Activated CD4-positive, alpha-beta T cell treated with anti-CD3 and anti-CD28 coated beads for 4 hours (primary cell): ENCODE measurements at places on chromosomes 3 and 15.
A peak's percentile ranks its signal among the peaks of the same experiment; 100 is the strongest.

DNA sequence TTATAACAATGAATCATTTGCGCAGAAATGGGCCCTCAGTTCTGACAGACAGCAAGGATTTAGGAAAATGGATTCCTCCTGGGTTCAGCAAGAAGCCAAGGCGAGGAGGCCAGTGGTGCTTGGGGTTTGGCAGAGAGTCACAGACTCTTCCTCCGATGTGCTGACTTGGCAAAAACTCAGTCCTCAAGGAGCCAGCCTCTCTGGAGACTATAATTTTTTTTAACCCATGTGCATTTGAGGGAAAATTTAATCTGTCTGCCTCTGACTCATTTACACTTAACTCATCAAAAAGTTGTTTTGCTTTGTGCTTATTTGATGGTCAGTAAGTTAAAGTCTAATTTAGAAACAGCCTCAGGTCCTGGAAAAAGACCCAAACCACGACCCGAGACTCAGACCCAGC lies 34.2 kb upstream of the SLC24A5 start:
- DNase-seq: no peak

DNA sequence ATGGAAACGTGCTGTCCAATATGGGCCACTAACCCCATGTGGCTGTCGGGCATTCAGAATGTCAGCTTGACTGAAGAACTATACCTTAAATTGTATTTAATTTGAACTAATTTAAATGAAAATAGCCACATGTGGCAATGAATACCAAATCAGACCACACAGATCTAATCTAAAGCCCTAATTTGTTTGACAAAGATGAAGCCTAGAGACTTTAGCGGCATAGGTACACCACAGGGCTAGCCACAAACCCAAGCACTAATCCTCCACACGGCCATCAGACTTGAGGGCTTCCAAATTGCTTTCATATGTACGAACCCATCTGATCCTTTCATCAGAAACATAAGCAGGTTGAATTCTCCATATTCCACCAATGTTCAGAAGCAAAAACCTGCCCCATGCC lies 81.4 kb downstream of the SHQ1 start:
- DNase-seq: no peak

- no peak for DNase-seq
These were observed 60.2 kb downstream of the PLXNA1 start for GRCh38 chr3:127043041-127043641.

DNA sequence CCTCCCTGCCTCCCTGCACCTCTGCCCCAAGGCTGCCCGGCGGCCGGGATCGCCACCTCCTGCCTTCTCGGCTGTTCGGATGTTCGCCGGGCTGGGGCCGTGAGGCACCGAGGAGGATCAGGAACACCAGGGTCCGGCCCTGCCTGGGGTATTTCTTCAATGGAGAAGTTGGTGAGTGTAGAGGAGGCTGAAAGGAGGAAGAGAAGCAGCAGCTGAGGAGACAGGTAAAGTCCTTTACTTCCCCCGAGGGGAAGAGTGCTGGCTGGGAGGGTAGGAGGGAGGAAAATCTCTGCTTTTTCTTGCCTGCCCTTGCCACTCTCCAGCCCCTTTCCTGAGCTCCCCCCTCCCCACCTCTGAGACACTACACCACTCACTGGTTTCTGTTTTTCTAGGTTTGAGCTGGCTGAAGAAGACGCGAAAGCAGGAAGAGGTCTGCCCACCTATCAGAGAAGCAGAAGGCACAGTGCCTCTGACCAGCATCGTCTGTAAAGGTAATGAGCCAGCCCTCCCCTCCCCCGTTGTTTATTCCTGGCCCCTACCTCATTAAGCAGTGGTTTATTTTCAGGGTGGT lies 519 bp downstream of the ASB7 start:
- peak; percentile 23 for DNase-seq

GRCh38 chr15:73965758-73966113 lies 26.4 kb downstream of the STOML1 start:
- no peak for DNase-seq

DNA sequence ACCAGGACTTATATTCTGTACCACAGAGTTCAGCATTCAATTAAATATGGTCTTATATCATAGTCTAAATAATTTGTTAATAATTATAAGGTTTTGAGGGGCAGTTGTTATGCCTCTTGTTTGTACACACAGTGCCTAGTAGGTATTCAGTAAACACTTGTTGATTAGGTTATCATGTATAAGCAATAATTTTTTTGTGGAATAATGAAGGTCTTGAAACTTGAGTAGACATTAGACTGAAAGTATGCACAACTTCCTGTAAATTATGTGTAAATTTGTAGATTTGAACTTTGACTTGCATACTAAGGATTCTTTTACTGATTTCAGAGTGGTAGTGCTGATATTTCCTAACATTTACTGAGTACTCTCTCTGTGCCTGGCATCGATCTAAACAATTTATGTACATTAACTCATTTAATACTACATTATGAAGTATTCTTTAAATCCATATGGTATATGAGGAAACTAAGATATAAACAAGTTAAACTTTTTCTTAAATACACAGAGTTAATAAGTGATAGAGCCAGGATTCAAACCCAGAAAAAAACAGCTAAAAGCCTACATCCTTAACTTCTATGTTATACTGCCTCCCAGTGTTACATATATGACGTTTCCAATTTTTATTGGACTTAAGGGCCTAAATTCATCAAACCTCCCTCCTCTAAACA lies 65.1 kb downstream of the GLCE start:
- no peak for DNase-seq

- DNase-seq: no peak
These were observed 29.4 kb downstream of the TP53BP1 start for GRCh38 chr15:43463507-43463906.

DNA sequence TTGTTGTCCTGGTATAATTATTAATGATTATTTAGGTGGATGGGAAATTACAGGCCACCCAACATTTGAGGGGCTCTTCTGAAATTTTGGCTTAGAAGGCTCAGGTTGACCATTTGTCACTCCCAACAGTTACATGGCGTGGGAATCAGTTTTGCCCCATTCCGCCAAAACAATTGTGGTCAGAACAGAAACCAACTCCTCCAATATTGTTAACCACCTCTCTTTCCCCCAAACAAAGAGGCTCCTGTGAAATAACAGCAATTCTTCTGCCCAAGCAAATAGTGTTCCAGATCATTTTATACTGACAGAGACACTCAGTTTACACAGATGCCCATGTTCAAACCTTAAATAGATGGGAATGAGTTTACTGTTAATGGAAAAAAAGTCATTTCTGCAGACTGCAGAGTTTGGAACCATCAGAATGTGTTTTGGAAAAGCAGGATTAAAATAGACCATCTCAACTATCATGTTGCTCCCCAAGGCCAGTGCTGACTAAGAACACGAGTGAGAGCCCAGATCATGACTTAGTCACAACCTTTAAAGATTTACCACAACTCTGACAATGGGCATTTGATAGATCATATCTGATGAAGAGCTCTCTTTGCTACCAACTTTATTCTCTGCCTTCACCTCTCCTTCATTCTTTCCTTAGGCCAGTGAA lies 102.1 kb downstream of the DUT start:
- DNase-seq: no peak

- no peak for DNase-seq
These were observed 31.6 kb downstream of the EIF4E3 start for GRCh38 chr3:71693641-71694040.

DNA sequence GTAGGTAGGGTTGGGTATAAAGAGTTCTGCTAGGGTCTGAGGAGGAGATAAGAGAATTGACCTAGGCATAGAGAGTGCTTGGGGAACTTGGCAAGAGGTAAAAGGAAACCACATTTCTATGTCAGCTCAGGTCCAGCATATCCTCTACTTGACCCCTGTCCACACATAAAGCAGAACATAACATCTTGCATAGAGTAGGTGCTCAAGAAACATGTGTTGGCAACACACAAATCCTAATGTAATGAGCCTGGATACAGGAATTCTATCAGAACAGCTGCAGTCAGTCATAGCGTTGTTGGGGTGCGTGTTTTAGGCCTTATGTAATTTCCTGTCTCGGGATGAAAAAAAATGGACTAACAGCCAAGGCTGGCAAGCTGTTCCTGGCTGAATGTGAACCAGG lies 35.0 kb upstream of the PLCL2 start:
- no peak for DNase-seq

GRCh38 chr3:12922306-12922705 lies 80.9 kb upstream of the RPL32 start:
- no peak for DNase-seq

GRCh38 chr15:84570164-84570735 lies 30.6 kb upstream of the ZSCAN2 start:
- peak; percentile 41 for DNase-seq

- DNase-seq: no peak
These were observed 97.2 kb downstream of the LRTM1 start for GRCh38 chr3:54830658-54831057.

- DNase-seq: no peak
These were observed 342.9 kb downstream of the CNTN3 start for GRCh38 chr3:74271541-74271940.

DNA sequence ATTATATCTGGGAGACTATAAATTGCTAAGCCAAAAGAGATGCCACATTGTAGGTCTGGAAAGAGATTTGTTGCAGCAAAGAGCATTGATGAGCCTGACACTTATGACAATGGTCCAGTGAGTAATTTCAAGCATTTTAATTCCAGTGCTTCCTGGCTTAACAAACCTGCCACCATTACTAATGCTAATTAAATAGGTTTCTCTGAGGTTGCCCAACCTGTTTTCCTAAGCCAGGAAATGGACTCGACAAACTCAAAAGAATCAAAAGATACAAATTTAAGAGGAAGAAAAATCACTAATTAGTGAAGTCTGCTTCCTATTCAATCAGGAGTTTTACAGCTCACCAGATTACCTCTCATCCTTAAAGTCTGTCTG lies 36.7 kb upstream of the CTDSPL start:
- DNase-seq: no peak

GRCh38 chr3:154971341-154971740 lies 108.8 kb upstream of the MME start:
- DNase-seq: no peak

- DNase-seq: no peak
These were observed 224.3 kb downstream of the EDEM1 start for GRCh38 chr3:5411786-5412185.

DNA sequence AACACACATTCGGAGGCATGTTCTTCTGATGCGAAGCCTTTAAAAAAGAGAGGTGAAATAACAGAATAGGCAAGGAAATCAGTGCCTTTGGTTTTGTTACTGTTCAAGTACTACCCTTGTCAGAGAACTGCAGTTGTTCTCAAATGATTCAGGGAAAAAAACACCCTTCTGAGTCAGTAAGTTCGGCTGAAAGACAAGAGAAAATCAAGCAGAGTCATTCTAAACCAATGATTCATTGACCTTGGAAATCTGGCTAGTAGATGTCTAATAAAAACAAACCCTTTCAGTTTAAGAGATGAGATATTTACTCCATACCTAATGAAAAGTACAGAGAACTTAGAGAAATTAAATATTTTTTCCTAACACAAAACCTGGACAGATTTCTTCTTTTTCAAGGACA lies 72.7 kb upstream of the ABI3BP start:
- no peak for DNase-seq

- no peak for DNase-seq
These were observed 7.1 kb downstream of the GPD1L start for GRCh38 chr3:32113566-32113965.

DNA sequence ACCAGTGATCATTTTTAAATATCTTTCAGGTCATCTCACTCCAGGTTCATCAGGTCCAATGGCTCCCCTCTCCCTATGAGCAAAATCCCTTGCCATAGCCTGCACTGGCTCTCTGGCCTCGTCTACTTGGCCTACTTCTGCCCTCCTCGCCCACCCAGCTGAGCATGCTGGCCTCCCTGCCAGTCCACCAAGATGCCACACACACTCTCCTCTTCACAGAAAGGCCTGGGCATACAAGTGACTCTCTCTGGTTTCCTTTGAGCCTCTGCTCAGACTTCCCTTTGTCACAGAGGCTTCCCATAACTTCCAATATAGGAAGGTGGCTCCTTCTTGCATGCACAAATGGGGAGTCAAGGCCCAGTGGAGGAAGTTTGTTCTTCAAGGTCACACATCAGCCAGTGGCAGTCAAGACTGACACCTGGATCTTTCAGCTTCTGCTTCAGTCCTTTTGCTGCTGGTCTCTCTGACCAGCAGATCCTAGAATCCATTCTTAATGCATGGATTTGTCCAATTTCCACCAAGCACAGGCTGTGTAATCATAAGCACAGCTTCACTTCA lies 223.2 kb upstream of the HES1 start:
- no peak for DNase-seq

GRCh38 chr3:181534781-181535221 lies 176.9 kb upstream of the SOX2 start:
- DNase-seq: no peak

DNA sequence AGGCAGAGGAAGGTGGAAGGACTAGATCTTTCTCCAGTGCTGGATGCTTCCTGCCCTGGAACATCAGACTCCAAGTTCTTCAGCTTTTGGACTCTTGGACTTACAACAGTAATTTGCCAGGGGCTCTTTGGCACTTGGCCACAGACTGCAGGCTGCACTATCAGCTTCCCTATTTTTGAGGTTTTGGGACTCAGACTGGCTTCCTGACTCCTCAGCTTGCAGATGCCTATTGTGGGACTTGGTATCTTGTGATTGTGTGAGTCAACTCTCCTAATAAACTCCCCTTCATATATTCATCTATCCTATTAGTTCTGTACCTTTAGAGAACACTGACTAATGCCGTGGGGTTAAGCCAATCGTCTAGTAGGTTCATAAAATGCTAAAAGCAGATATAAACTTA lies 8.8 kb upstream of the B3GNT5 start:
- no peak for DNase-seq

- DNase-seq: no peak
These were observed 360.5 kb upstream of the ALCAM start for GRCh38 chr3:105006164-105006563.

- DNase-seq: no peak
These were observed 220.0 kb downstream of the MEIS2 start for GRCh38 chr15:36880224-36880912.

- no peak for DNase-seq
These were observed 77.2 kb downstream of the OSBPL10 start for GRCh38 chr3:31903686-31904431.

DNA sequence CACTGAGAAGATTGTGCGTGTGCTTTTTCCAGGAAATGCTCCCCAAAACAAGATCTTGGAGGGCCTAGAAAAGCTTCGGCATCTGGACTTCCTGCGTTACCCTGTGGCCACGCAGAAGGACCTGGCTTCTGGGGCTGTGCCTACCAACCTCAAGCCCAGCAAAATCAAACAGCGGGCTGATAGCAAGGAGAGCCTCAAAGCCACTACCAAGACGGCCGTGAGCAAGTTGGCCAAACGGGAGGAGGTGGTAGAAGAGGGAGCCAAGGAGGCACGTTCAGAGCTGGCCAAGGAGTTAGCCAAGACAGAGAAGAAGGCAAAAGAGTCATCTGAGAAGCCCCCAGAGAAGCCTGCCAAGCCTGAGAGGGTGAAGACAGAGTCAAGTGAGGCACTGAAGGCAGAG lies 4.8 kb downstream of the MAP1A start:
- DNase-seq: no peak

DNA sequence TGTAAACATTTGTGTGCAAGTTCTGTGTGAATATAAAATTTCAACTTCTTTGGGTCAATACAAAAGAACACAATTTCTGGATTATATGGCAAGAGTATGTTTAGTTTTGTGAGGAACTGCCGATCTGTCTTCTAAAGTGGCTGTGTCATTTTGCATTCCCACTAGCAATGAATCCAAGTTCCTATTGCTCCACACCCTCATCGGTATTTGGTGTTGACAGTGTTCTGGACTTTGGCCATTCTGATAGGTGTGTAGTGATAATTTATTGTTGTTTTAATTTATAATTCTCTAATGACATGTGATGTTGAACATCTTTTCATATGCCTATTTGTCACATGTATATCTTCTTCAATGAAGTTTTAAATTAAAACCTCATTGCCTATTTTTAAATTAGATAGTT lies 58.2 kb upstream of the TMC3 start:
- DNase-seq: no peak
